EH (cell line): ENCODE measurements at places on chromosomes 5 and 9.

DNA sequence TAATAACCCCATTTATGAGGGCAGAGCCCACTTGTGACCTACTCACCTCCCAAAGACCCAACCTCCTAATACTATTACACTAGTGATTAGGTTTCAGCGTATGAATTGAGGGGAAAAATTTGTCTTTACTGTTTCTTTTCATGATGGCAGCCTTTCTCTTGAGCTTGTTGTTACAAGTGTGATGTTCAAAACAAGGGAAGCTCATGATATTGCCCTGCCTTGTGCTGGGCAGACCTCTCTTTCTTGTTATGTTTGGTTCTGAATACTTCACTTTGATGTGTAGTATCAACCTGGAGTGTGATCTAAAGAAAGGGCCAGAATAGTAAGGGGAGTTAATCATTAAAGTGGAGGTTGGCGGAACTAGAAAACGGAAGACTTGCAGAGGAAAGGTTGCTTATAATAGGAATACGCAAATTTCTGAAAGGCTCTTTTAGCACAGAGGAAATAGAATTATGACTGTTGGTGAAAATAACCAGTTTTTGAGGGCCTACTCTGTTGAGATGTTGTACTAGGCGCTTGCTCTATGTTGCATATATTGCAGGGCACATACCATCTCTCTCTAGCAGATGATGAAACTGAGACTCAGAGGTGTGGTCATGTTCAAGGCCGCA lies 68.2 kb downstream of the MELK start:
- no peak for DNase-seq

DNA sequence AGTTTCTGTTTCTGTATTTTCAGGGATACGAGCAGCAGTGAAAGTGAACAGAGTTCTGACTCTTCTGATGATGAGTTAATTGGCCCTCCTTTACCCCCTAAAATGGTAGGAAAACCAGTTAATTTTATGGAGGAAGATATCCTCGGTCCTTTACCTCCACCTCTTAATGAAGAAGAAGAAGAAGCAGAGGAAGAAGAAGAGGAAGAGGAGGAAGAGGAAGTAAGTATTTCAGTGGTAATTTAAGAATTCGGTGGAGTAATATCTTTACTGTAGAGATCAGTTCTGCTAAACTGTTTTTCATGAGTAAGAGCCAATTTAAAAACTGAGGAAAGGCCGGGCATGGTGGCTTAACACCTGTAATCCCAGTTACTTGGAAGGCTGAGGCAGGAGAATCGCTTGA lies 17.2 kb downstream of the WDR70 start:
- DNase-seq, result no peak

DNA sequence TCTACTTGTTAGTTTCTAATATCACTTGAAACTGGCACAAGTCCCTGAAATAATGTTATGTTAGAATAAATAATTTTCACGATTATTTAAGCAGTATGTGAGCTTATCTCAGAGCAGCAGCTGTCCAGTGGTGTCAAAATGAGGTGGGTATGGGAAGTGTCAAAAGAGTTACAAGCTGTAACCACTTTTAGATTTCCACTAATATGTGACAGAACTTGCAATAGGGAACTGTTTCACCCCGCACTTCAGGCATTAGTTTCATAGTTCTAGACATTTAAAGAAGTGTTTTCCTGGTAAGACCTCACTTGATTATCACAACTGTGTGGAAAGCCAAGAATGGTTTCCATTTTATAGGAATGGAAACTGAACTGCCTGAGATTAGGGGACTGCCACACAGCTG lies 2.9 kb upstream of the ISCA1 start:
- no peak for DNase-seq

DNA sequence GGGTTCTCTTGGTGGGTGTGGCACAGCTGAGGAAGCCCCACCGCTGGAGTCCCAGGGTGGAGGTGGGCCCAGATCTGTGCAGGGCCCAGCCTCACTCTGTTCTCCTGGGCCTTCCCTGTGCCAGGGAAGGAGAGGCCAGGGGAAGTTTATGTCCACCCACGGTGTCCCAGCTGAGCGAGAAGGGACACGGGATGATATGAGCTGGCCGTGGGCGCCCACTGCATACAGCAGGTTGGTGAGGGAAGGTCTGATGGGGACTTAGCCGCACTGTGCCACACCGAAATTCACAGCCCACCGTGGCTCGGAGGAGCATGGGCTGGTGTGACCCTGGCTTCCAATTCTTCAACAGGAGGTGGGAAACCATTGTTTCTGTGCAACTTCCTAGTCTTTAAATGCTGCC lies 33.9 kb downstream of the UNC5A start:
- DNase-seq, result no peak

GRCh38 chr5:169367861-169368260 lies 66.9 kb upstream of the SLIT3 start:
- no peak for DNase-seq

DNA sequence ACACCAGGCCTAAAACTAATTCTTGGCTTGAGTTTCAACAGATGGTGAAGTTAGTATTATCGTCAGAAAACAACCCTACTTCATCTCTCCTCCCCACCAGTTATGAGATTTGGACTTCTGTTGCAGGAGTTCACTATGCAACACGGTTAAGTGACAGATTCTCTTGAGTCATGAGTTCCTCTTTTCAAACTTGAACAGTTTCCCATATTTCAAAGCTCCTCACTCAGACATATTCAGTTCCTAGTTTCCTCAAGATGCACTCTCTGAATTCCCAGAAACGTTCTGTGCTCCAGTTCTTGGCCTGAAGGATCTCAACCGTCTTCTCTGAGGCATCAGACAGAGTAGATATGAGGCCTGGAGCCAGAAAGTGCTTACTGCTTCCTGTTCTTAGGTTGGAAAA lies 7.3 kb upstream of the PTGER4 start:
- no peak for DNase-seq

- no peak for DNase-seq
Observed at GRCh38 chr5:43315682-43316081, 2.5 kb upstream of the HMGCS1 start.

DNA sequence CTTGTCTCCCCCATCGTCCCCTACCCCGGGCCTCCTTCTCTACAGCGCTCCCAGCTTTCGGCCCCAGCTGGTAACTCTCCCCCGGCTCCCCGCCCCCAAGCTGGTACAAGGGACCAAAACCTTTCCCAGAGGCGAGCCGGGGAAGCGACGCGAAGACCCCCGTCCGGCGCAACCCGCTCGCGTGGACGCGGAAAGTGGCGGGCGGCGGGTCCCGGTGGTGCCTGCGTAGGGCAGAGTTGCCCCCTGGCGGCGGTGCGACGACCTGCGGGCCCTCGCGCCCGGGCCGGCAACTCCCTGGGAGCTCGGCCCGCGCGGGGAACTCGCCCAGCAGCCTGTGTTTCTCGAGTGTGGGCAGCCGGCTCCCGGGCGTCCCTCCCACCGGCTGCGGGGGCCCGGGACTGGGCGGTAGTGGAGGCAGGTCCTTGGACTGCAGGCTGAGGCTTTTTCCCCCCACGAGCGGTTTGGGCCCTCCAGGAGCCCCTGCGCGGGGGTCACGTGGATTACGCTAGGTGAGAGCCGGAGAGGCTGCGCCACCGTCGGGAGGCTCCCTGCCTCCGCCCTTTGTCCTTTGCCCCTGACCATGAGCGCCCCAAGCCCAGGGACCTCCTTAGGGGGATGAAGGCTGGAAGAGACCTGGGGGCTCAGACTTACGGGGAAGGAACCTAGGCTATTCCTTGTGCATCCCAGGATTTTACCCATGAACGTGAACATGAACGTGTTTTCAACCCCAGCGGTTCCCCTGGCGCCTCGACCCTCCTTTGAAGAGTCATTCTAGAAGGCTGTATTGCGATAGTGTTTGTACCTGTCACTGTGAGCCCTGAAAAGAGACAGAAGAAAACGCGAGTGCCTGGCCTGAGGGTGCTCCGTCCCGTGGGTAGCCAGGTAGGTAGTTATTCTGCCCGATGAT lies 2.9 kb upstream of the FOXD1 start:
- DNase-seq, result peak; percentile 65

- no peak for DNase-seq
Observed at GRCh38 chr5:60972231-60972630, 27.2 kb downstream of the NDUFAF2 start.

- DNase-seq, result no peak
Observed at GRCh38 chr5:124110942-124111341, 599.0 kb downstream of the CSNK1G3 start.

DNA sequence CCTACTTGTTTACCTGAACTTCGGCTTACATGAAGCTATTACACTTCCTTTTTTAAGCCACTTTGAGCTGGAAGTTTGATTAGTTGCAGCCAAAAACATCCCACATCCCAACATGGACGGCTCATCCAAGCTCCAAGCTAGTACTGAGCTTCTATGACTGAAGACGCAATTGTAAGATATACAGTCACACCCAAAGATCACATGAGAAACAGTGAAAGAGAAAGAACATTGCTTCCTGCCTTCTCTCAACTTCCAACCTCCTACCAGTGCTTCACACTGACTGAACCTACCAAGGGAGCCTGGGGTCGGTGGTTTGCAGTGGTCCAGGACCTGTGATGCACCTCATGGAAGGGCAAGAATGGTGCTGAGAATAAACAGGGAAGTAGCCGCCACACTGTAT lies 27.4 kb upstream of the ADRA1B start:
- no peak for DNase-seq

DNA sequence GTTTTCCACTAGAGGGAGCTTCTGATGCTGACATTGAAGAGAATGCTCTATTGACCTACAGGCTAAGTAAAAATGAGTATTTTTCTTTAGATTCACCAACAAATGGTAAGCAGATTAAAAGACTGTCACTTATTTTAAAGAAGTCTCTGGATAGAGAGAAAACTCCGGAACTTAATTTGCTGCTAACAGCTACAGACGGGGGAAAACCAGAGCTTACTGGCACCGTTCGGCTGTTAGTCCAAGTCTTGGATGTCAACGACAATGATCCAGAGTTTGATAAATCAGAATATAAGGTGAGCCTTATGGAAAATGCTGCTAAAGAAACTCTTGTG lies 764 bp downstream of the PCDHA11 start:
- no peak for DNase-seq

- DNase-seq, result peak; percentile 69
Observed at GRCh38 chr5:120509053-120509452, 45.0 kb downstream of the PRR16 start.

DNA sequence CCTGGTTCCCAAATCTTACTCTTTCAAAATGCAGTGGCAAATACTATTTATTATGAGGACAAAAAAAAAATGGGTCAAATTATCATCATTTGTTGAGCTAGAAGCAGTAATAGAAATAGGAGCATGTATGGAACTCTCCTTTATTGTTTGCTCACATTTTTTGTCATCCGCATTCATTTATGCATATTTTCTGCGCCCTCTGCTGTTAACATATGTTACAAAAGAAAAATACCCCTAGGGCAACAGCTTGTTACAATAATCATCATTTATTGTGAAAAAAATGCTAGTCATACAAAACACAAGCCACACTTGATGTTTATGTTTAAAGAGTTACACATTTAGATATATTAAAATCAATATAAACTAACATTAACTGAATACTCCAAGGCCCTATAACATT lies 328.2 kb downstream of the TUSC1 start:
- DNase-seq, result no peak

- DNase-seq, result no peak
Observed at GRCh38 chr5:83494087-83494620, 22.6 kb downstream of the VCAN start.

DNA sequence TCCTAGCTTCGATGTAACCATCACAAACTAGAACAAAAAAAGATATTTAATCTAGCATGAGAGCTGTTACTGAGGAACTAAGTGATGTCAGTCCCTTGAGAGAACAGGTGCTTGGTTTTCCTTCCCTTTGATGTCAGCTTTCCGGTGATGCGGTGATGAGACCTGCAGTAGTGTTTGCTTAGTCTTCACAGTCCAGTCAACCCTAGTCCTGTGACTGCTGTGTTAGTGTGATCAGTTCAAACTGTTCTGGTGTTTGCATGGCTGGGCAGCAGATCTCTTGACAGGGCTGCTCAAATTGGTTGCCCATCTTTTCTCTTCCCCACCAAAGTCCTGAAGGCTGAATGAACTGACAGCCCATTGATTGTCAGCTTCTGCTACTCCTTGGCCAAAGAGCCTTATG lies 608.6 kb upstream of the DAB2 start:
- no peak for DNase-seq

- peak; percentile 58 for DNase-seq
Observed at GRCh38 chr5:73454379-73455036, 5.9 kb upstream of the FOXD1 start.

DNA sequence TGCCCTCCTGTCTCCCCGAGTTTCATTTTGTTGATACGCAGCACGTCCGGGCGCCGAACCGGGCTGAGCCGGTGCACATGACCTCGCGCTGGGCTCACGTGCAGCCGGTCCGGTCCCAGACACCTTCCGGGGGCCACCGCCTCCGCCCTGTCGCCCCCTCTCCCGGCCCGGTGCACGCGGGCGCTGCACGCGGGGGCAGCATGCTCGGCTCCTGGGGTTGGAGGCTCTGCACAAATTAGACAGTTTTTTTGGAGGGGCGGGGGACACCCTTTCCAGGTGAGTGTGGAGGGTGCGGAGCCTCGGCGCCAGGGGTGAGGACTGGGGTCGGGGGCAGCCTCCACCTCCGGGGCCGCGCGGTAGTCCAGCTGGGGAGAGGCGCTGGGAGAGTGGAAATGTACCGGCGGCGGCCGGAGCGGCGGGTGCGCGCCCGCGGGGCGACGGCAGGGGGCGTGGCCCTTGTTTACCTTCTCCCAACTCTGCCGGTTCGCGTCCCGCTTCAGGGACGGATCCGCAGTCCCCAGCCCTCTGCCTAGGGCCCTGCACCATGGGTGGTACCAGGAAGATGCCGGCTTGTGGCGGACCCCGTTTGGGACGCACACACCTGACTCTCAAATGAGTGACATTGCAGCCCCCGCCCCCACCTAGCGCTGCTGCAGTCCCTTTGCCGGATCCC lies 1.1 kb downstream of the JADE2 start:
- DNase-seq, result peak; percentile 35

DNA sequence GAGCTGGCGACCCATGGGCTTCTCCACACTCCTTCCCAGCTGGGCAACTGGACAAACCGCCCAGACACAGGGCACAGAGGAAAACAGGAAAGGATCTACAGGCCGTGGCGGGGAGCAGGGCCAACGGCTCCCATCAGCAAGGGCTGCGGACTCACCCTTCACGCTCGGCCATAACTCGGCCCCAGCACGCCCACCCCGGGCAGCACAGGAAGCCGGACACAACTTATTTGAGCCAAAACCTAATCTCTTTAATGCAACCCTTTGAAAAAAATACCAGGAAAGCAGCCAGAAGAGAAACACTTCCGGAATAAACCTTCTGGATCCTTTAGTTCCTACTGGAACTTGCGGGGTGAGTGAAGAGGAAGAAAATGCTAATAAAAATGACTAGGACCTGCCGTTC lies 59.9 kb downstream of the VAV2 start:
- no peak for DNase-seq

DNA sequence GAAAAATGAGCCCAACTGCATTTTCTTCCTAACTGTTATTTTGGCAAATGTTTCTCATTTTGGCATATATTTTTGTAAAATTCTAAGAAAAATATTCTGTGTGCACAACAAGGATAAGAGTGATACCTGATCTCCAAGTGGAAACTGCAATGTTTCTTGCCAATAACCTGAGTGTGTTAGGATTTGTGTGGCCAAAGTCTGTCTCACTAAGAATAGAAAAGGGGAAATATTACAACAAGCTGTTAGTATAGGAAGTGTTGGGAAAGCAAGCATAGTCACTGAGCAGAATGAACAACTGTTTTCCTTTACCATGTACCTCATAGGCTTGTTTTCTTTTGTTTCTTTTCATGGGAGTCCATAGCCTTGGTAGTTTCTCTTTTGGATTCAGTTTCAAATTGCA lies 624.2 kb downstream of the MTRR start:
- DNase-seq, result no peak
